ENCODE measurements at places on chromosomes 4 and X. TPM values are rescaled to one million over a fixed set of nuclear protein-coding genes. Genes with fewer than 3 reads are reported as not detected.

The MND1 gene
- 21.1 TPM for total RNA-seq

The TEX13C gene
- not detected for total RNA-seq

The PHEX gene
- total RNA-seq = 0.18 TPM

The CNKSR2 gene
- 10.7 TPM for total RNA-seq
